Thoracic aorta (tissue), 2 donors: ENCODE measurements at places on chromosomes 13 and 19.

GRCh38 chr19:54469496-54469934 is 3.6 kb downstream of the CDC42EP5 start:
- no peaks in the 10 kb centered on the region for H3K27me3 ChIP-seq
- no peak for DNase-seq
- H3K27ac ChIP-seq: no peak overlapping the region

DNA sequence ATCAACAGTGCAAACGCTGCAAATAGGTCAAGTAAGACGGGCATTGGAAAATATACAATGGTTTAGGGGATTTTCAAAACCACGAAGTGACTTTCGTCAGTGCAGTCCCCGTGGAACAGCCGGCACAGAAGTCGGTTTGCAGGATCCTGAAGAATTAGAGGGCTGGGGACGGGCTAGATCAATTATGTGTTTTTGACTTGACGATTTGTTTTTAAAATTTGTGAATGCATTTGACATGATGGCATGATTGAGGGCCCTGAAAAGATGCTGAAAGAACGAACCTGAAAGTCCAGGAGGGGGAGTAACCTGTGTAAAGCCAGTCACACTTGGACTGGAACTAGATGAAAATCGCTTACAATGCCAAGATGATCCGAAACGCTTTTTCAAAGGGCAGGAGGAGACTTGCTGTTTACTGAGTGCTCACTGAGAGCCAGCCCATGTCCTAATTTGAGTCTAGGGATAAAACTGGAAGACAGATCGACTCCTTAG is 8.9 kb upstream of the DGKH start:
- H3K4me1 ChIP-seq: peaks cover 4% of the 10 kb centered on the region
- H3K27me3 ChIP-seq: no peaks in the 10 kb centered on the region
- H3K36me3 ChIP-seq: no peaks in the 10 kb centered on the region
- no peak for DNase-seq
- H3K4me3 ChIP-seq: peak overlapping the region; percentile 94
- peak overlapping the region; percentile 97 for H3K27ac ChIP-seq

DNA sequence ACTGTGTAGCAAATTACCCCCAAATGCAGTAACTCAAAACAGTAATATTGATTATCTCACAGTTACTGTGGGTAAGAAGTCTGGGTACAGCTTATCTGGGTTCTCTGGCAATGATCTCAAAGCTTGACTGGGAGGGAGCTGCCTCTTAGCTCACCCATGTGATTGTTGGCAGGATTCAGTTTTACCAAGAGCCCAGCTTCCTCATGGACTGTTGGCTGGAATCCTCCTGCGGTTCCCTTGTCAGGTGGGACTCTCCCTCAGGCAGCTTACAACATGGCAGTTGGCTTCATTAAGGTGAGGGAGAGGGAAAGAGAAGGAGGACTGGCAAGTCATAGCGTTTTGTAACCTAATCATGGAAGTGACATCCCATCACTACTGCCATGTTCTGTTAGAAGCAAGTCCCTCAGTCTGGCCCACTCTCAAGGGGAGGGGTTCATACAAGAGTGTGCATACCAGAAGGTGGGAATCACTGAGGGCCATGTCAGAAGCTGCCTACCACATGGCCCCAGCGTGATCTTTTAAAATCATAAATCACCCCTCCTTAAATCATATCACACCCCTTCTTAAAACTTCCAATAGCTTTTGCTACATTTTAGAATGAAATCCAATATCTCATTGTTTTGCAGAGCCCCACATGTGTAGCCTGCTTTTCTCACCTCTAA is 108.1 kb downstream of the OLFM4 start:
- no peak for DNase-seq
- H3K27ac ChIP-seq: no peak overlapping the region
- H3K36me3 ChIP-seq: no peaks in the 10 kb centered on the region
- no peak overlapping the region for H3K4me3 ChIP-seq

DNA sequence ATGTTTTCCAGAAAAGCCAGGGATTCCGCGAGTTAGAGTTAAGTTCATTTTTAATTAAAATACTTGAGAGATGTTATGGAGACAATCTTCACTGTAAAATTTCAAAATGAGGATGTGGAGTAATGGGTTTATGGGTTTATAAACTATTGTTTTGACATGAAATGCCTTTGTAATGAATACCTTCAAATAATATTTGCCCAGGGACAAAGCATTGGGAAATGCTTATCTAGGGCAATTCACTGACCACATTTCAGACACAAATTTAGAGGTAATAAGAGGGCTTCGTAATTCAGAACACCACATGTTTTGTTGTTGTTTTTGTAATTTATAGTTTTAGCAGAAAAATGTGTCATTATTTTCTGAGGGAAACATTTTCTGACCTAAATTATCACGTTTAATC is 241.1 kb upstream of the ATXN8OS start:
- DNase-seq: no peak
- no peaks in the 10 kb centered on the region for H3K4me1 ChIP-seq
- H3K36me3 ChIP-seq: no peaks in the 10 kb centered on the region
- no peak overlapping the region for H3K27ac ChIP-seq
- H3K27me3 ChIP-seq: no peaks in the 10 kb centered on the region

- no peak for DNase-seq
- no peaks in the 10 kb centered on the region for H3K27me3 ChIP-seq
- H3K27ac ChIP-seq: no peak overlapping the region
- H3K4me1 ChIP-seq: peaks cover 9% of the 10 kb centered on the region
- peaks cover 17% of the 10 kb centered on the region for H3K36me3 ChIP-seq
Observed at GRCh38 chr19:55304279-55304978, 20.6 kb downstream of the BRSK1 start.

DNA sequence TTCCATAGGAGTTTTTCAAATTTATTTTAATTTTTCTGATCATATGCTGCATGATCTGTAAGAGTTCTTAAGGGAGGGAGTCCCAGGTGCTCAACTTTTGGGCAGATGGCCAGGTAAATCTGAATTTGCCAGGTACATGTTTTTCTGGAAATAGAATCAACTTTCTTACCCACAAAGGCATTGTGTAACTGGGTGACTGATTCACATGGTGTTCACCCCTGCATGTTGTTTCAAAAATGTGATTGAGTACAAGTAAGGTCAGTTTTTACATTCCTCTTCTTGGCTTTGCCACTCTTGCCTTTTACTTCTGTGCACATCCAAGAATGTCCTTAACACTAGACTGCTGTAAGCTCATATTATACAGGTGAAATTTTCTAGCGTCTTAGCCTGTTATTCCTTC is 30.4 kb downstream of the RB1 start:
- DNase-seq: no peak
- H3K27me3 ChIP-seq: no peaks in the 10 kb centered on the region
- H3K36me3 ChIP-seq: no peaks in the 10 kb centered on the region
- peaks cover 11% of the 10 kb centered on the region for H3K4me1 ChIP-seq
- H3K27ac ChIP-seq: no peak overlapping the region

- DNase-seq: no peak
- no peaks in the 10 kb centered on the region for H3K27me3 ChIP-seq
- H3K27ac ChIP-seq: no peak overlapping the region
- H3K36me3 ChIP-seq: peaks cover 19% of the 10 kb centered on the region
- peaks cover 12% of the 10 kb centered on the region for H3K4me1 ChIP-seq
Observed at GRCh38 chr19:29610213-29610573, 4.1 kb downstream of the POP4 start.

GRCh38 chr19:384799-385169 is 24.2 kb downstream of the C2CD4C start:
- DNase-seq: no peak
- H3K27ac ChIP-seq: no peak overlapping the region
- H3K27me3 ChIP-seq: peaks cover 3% of the 10 kb centered on the region
- H3K4me1 ChIP-seq: no peaks in the 10 kb centered on the region
- no peaks in the 10 kb centered on the region for H3K36me3 ChIP-seq
- no peak overlapping the region for H3K4me3 ChIP-seq

- no peaks in the 10 kb centered on the region for H3K36me3 ChIP-seq
- H3K27ac ChIP-seq: no peak overlapping the region
- H3K4me1 ChIP-seq: no peaks in the 10 kb centered on the region
- no peaks in the 10 kb centered on the region for H3K27me3 ChIP-seq
- H3K4me3 ChIP-seq: no peak overlapping the region
Observed at GRCh38 chr13:101425623-101426022, 9.3 kb upstream of the NALCN start.
